ENCODE measurements at places on chromosomes 2 and 18.

DNA sequence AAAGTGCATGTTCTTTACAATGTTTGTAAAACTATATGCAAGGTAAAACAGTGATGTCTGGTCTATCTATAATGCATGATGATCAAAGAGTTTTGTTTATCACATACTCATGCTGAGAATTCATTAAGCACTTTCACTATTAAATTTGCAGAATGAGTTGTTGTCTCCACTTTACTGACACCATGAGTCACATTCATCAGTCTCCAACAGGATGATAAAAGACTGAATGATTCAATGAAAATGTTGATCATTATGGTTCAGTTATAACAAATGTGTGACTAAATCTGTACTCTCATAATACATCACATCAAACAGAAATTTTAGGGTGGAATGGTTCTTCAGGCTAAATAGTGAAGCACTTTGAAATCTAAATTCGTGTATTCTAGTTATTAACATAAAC lies 129.0 kb downstream of the ERBB4 start:
- DNase-seq: no peak

DNA sequence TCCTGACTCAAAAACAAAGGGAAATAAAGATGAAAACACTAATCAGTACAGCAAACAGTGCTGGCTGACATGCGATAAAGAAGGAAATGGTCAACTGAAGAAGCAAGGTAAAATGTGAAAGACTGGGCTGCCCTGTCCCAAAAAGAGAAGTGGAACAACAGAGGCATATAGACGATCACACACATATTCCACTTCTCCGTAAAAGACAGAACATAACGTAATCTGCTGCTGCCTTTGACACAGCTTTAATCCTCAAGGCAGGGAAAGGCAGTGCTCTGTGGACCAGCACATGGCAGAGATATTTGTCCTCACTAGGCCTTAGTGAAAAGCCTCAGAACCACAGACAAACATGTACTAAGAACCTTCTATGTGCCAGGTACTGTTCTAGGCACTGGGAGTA lies 24.3 kb upstream of the REL start:
- no peak for DNase-seq

- DNase-seq: no peak
Observed at GRCh38 chr2:221458578-221458977, 113.5 kb downstream of the EPHA4 start.

GRCh38 chr18:34126121-34126520 lies 98.6 kb downstream of the NOL4 start:
- DNase-seq: no peak

GRCh38 chr18:80176334-80177073 lies 67.4 kb downstream of the ADNP2 start:
- DNase-seq: no peak

- no peak for DNase-seq
Observed at GRCh38 chr18:46411867-46412690, 244.9 kb downstream of the LOXHD1 start.

- no peak for DNase-seq
Observed at GRCh38 chr2:240503375-240503774, 54.4 kb downstream of the ANKMY1 start.

DNA sequence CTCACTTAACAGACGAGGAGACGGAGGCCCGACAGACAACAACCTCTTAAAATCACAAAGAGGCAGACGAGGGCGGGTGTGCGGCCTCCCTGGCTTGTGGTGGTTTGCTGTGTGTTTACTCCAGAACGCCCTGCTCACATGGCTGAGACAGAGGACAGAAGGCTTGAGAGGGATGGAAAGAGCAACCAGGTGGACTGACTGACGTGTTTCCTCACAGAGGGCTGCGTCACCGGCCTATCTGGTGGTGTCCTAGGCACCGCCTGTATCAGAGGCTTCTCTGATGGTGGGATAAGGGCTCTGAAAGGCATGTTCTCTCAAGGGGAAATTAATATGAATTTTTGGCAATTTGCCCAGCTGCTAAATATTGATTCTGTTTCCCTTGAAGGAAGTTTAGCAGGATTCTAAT lies 47.0 kb upstream of the RALBP1 start:
- DNase-seq: no peak

GRCh38 chr2:137348301-137348700 lies 583.0 kb downstream of the THSD7B start:
- no peak for DNase-seq

GRCh38 chr2:38514603-38515154 lies 88.0 kb downstream of the HNRNPLL start:
- DNase-seq: no peak

DNA sequence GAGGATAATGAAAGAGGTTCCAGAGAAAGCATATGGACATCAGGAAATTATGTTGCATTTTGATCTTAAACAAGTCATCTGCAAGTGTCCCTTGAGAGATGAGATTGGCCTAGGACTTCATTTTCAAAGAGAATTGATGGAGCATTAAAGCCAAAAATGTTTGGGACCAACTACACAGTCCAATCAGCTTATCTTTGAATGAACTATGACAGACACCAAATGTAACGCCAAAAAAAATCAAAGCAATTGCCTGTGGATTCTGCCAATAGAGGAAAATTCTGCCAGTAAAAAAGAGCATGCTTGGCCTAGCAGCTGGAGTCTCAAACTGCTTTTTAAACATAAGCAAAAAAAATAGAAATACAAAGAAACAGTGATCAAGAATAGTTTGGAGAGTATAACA lies 594.5 kb upstream of the CHAC2 start:
- DNase-seq: peak; percentile 59

- DNase-seq: no peak
Observed at GRCh38 chr2:148338541-148338940, 306.0 kb upstream of the EPC2 start.

DNA sequence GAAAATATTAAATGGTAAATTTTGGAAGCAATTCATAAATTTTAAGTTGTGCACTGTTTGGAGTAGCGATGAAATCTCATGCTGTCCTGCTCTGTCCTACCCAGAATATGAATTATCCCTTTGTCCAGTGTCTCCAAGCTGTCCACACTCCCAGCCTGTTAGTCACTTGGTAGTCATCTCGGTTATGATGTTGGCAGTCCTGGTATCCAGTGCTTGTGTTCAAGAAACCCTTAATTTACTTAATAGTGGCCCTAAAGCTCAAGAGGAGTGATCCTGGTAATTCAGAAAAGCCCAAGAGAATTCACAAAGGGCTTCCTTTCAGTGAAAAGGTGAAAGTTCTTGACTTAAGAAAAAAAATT lies 71.8 kb upstream of the STAM2 start:
- DNase-seq: no peak

DNA sequence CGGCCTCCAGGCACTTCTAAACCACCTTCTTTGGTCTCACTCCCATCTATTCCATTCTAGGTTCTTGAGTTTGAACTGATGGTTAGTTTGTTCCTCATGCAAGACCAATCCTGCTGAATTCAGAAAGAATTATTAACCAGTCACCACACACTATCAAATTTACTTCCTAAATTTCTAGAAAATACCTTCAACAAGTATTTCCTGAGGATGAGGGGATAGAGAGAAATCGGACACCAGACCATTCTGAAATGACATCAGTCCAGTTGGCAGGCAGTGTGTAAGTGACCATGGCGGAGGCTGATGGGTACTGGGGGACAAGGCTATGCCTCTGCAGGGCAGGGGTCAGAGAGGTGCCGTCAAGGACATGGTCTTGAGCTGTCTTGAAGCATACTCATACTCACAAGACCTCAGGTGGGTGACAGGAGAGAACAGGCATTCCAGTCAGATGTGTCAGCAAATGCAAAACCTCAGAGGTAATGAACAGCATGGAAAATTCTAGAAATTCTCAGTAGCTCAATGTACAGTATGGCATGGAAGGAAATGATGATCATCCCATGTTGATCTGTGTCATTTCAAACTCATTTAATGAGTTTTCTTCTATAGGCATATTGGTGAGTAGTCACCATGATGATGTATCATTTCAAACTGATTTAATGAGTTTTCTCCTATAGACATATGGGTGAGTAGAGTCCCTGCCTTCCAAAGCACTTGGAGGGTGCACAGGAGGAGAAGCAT lies 119.6 kb downstream of the DDX1 start:
- DNase-seq: no peak

GRCh38 chr2:26692897-26693849 lies 651 bp downstream of the KCNK3 start:
- no peak for DNase-seq

- DNase-seq: no peak
Observed at GRCh38 chr2:223003191-223003590, 48.8 kb upstream of the KCNE4 start.

DNA sequence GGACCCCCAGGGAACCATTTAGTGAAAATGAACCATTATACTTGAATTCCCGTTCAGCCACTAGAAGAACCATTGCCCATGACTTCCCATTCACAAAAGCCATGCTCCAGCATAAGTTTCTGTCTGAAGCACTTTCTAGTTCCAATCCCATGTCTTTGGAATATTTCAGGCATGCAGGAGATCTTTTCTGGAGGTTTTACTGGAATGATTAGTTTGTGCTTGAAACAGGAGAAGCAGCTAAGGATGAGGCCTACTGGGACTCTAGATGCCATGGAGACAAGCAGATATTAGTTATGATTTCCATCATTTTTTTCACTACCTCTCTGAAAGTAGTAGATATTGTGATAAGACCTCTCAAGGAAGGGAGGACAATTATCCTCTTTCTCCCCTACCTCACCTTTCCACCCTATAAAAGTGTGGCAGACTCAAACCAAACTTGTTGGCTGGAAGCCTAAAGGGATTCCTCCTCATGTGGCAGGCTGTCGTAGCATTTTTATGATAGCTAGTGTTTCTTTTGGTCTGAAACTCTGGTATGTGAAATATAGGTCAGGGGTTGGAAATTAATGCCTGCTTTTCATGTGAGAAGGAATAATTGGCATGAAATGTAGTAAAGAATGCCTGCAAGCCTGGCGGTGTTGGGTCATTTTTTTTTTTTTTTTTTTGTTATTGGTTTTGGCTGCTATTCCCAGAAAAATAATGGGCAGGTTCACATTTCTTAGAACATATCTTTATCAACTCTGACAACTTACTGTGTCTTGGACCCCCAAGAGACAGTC lies 29.3 kb upstream of the MMADHC start:
- no peak for DNase-seq

DNA sequence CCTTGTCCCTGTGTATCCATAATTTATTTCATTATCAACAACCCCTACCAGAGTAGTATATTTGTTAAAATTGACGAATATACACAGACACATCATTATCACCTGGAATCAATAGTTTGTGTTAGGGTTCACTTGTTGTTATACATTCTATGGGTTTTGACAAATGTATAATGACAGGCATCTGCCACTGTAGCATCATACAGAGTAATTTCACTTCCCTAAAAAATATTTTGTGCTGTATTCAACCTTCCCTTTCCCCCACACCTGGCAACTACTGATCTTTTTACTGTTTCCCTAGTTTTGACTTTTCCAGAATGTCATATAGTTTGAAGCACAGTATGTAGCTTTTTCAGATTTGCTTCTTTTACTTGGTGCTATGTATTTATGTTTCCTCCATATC lies 132.0 kb downstream of the ZNF804A start:
- no peak for DNase-seq

DNA sequence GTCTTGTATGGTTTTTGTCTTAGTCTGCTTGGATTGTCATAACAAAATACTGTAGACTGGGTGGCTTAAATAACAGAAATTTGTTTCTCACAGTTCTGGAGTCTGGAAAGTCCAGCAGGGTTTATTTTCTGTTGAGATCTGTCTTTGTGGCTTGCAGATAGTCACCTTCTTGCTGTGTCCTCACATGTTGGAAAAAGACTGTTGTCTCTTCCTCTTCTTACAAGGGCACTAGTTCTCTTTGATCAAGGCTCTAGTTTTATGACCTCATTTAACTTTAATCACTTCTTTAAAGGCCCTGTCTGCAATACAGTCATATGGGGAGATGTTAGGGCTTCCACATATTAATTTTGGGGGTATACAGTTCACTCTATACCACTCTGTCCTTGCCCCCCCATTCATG lies 56.5 kb downstream of the NBEAL1 start:
- no peak for DNase-seq

DNA sequence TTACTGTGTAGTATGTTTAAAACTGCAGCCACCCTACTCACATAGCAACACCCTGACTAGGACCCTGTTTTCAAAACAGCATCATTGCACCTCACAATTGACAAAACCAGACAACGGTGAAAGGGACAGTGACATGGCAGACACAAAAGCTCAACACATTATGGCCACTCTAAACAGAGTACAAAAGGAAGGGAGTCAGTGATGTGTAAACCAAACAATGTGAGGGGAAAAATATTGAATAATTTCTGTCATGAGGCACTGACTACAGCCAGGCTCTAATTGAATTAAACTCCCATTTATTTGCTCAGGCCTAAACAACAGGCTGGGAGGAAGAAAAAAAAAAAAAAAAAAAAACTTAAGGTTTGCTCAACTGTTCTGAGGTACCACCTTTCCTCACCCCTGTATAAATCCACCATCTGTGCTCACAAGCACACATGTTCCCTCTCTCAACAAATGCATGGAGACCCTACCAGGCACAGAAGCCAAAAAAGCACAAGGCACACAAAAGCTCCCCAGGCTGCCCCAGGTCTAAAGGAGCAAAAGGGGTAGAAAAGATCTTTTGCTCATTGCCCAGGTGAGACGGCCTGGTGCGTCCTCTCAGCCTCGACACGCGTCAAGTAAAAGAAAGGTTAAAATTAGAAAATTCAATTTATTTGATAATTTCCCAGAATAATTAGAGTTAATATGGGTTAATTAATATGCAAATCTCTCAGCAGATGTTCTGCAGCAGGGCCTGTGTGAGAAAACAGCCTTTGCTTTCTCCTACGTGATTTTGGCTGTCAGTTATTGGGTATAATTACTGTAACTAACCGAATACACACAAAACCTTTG lies 80.9 kb downstream of the ZEB2 start:
- no peak for DNase-seq

DNA sequence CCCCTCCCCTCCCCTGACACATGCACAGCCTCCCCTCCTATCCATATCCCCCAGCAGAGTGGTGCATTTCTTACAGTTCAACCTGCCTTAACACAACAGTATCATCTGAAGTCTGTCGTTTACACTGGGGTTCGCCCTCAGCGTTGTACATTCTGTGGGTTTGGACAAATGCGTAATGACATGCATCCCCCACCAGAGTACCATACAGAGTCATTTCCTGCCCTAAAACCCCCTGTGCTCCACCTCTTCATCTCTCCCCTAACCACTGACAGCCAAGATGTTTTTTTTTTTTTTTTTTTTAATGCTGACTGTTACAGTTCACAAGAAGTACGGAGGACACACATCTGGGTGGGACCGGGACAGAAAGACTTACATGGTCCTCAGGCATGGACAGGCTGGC lies 22.6 kb downstream of the POMC start:
- no peak for DNase-seq

DNA sequence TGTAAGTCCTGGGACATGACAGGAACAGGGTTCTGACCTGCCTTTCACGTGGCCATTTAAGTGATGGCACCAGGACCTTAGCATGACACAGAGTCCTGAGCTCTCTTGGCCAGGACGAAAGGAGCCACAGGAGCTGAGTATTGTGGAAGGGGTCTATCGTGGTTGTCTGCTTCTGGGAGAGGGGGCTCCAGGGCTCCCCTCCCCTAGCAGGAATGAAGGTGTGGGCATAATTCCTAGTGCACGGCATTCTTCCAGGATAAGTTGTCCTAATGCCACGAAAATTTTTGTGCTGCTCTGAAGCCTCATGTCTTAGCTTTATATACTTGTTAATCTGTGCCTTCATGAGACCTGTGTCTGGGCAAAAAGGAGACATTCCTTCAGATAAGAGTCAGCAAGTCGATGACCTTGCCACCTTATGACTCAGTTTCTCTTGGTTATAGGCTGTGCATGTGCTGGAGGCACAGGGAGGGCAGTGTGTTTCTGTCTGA lies 17.1 kb downstream of the GATA6 start:
- DNase-seq: no peak

GRCh38 chr2:227545990-227546389 lies 52.7 kb upstream of the SCYGR2 start:
- DNase-seq: no peak
